CD4-positive, alpha-beta T cell treated with Interleukin-17A for 1 hour (primary cell): ENCODE measurements at places on chromosomes 5 and 9.

DNA sequence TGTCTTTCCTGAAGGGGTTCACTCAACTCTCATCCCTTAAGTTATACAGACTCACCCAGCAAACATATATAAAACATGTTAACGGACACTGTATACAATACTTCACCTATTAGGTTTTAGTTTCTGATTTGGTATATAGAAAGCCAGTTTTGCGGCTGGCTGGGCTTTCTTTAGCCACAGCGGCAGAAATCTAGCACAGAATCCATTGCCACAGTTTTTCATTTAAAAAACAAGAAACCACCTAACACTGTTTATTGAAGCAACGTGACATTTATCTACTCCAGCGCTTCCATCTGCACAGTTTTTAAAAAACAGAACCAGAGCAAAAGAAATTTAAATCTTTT lies 67.3 kb downstream of the SNX30 start:
- no peak for DNase-seq

DNA sequence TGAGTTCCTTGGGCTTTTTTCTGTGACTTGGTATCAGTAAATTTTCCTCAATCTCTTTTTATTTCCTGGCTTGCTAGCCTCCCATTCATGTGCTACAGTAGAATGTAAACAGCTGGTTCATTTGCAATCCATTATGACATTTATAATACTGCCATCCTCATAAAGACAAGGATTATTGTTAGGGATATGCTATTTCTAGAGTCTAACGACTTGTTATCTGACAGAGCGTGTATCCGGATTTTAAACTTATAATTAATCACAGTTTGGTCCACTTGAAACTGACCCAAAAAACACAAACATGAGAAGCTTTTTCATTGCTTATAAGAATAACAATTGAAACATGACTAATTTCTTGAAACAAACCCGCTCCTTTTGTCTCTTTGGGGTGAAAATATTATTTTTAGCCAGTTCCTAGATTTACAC lies 585.8 kb downstream of the TLE4 start:
- no peak for DNase-seq

- DNase-seq, result no peak
Observed at GRCh38 chr9:93210974-93211653, 27.2 kb downstream of the WNK2 start.

DNA sequence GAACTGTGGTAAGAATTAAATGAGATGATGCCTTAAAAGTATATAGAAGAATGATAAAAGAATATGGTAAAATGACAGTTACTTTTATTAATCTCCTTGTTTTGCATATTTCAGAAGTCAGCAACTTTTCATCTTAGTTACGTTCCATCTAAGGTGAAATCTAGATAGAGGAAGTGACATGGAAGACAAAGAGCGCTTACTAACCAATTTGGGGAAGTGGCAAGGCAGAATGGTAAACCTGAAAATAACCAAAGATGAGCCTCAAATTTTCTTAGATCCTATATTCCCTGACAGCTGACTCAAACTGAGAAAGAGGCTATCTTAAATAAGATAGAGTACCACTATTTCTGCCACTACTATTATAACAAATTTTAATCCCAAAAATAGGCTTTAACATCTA lies 52.5 kb downstream of the FGF10 start:
- no peak for DNase-seq

DNA sequence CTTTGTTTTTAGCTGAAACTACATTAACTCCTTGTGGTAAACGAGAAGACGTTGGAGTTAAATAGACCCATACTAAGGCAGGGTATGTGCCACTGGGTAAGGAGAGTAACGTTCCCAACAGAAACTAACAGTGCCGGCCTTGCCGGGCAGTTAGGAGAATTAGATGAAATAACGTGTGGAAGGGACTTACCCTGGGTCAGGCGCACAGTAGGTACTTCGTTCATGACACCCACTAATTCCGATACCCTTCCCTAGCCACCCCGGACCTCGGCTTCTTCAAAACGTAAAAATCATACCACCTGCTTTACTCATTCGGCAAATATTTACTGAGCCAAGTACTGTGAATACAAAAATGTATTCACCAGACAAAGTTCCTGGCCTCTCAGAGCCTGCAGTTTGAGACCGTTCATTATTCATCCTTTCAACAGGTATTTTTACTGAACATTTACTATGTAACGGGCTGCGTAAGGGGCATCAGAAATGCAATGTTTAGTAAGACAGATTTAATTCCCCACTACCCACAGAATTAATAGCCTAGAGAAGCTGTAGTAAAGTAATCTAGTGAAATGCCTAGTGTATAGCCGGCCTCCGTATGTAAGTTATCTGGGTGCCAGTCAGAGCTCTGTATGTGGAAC lies 3.2 kb upstream of the SMIM23 start:
- DNase-seq, result no peak

DNA sequence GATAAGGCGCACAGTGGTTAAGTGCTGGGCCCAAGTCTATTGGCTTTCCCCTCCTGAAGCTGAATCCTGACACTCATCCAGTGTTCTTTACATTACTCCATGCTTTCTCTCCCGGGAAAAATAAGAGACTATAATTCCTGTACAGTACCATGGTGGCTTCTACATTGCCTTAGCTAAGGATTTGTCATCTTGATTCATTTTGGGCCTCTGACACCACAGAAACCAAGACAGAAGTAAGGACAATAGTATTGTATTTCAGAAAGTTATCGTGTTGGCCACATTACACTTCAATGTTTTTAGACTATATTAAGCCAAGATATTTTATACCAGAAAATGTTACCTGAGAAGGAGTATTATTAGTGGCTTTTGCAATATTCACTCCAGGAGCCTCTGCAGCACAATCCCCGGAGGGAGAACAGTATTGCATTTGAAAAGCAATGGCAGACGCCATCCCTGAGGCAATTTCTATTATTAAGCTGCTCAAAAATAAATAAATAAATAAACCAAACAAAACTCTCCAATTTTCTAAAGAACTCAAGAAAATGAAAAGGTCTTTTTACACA lies 267.9 kb downstream of the ENC1 start:
- no peak for DNase-seq

- no peak for DNase-seq
Observed at GRCh38 chr5:36743891-36744772, 132.4 kb upstream of the NIPBL start.

- DNase-seq, result no peak
Observed at GRCh38 chr9:36191686-36192085, 965 bp downstream of the CLTA start.

DNA sequence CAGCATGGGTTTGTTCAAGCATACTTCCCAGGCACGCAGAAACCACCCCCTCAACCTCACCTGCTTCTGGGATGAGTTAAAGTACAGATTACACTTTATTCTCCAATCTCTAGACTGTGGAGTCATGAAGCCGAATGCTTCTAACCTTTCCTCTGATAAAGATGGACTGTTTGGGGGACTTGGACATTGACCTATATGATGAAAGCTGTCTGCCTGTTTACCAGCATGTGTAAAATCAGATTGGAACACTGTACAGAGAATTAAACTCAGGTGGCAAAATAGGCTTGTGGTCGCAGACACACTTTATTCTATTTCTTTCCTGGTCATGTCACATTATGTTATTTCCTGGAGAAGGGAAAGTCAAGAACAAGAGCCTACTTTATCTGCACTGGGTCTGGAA lies 25.7 kb downstream of the IL9 start:
- no peak for DNase-seq

DNA sequence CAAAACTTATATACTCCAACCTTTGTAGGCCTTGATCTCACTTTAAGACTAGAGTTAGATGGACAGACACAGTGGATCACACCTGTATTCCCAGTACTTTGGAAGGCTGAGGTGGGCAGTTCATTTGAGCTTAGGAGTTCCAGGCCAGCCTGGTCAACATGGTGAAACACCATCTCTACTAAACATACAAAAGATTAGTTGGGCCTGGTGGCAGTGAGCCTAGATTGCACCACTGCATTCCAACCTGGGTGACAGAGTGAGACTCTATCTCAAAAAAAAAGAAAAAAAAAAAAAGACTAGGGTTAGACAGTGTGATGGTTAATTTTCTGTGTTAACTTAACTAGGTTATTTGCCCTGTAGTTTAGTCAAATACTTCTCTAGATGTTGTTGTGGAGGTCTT lies 74.1 kb downstream of the CFAP95 start:
- no peak for DNase-seq

DNA sequence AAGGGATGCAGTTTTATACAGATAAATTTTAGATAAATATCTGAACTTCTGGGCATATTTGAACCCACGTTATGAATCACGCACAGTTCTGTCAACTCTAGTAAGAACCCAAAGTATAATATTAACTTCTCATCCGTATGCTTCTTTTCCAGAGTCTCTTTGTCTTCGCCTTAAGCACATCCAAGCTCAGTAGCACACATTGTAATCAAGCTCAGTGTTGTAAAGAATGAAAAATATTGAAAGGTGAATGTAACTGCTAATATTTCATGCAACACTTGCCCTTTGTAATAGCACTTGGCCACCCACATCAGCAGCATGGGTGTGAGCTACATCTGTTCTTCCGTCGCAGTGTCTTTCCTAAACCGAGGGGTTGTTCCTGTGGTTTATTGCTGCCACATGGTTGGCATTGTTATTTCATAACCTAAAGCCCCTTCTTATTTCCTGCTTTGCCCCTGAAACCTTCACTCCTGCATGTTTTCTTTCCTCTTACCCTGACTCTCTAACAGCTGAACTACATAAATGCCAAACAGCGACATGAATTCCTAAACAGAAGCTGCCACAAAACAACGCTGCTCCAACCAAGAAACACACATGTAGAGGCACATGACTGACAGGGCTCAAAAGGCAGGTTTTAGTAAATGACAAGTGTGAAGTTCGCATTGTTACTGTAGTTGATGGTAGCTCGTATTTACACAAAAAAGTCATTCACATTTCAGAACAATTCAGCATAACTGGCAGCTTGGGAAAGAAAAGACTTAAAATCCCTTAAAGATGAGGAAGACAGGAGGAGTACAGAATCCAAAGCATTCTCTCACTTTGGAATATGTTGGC lies 190.1 kb upstream of the MEF2C start:
- no peak for DNase-seq

- DNase-seq, result no peak
Observed at GRCh38 chr9:13684656-13685055, 405.2 kb upstream of the MPDZ start.

- DNase-seq, result no peak
Observed at GRCh38 chr5:8341406-8341805, 472.5 kb downstream of the MTRR start.

DNA sequence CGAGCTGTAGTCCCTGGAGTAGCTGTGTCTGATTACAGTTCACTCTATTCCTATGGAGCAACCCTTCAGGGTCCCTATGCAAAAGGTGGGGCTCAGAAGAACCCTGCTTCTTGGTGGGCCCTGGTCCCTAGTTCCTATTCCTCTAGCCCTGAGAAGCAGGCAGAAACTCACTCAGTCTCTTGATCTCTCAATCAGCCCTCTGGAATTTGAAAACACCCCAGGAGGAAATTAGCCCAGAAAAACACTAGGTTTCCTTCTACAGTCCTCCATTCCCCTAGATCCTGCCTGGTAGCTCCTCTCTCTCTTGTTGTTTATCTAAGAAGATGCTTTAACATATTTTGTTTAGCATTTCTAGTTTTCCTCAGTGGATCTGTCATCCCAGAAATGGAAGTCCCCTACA lies 7.6 kb downstream of the RGS3 start:
- DNase-seq, result no peak

DNA sequence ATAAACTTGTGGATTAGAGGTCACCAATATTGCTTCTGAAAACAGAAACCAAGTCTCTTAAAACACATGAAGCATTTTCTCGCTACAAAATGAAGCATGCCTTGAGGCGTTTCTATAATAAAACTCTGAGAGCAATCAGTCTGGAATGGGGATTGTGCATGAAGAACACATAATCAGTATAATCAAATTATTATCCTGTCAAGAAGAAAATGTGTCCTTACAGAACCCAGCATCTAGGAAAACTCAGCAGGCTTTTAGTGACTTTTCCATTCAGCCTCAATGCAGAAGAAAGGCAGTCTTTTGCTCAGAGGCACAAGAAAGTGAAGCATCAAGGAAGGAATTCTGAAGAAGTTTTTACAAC lies 121.9 kb downstream of the CDH18 start:
- DNase-seq, result no peak

GRCh38 chr9:113597390-113598241 lies 134.1 kb downstream of the RGS3 start:
- no peak for DNase-seq

DNA sequence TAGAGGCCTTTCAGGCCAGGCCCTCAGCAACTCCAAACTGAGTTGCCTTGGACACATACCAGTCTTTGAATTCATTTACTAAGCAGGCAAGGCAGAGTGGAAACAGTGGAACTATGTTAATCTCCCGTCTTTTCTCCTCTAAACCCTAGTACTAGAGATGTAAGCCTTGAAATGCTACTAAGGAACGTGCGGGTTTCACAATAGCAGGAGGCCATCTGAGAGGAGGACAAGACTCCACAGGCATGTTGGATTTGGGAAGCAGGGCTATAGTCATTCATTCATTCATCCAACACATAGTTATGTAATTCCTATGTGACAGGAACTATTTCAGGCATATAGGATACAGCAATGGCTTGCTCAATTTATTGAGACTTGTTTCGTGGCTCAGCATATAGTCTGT lies 3.3 kb upstream of the OCLN start:
- no peak for DNase-seq

DNA sequence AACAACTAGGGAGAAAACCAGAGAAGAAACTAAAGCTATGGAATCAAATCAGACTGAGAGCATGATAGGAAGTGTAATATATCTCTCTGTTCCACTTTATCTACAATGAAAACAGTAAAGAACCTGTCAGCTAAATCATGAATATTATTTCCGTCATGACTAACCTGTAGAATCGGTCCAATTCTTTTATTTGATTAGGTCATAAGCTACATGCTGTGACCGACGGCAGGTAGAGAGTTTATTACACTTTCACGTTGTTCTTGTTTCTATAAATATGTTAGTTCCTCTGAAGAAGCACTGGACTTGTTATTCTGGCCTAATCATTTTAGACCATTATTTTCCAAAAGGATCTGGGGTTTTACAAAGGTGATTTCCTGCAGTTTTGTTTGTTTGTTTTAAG lies 91.1 kb downstream of the DMRTA1 start:
- no peak for DNase-seq

- no peak for DNase-seq
Observed at GRCh38 chr9:101457003-101457402, 21.4 kb upstream of the ALDOB start.

- DNase-seq, result no peak
Observed at GRCh38 chr5:175823731-175824525, 47.5 kb upstream of the CPLX2 start.

DNA sequence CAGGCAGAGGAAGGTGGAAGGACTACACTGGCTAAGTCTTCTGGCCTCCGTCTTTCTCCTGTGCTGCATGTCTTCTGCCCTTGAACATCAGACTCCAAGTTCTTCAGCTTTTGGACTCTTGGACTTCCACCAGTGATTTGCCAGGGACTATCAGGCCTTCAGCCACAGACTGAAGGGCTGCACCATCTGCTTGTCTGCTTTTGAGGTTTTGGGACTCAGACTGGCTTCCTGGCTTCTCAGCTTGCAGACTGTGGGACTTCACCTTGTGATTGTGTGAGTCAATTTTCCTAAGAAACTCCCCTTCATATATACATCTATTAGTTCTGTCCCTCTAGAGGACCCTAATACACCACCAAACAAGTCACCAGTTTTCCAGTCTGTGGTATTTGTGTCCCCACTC lies 9.7 kb upstream of the ANKDD1B start:
- no peak for DNase-seq

- no peak for DNase-seq
Observed at GRCh38 chr9:27749838-27750237, 176.6 kb upstream of the C9orf72 start.

GRCh38 chr9:132538071-132538470 lies 44.3 kb upstream of the BARHL1 start:
- no peak for DNase-seq
